ENCODE measurements at places on chromosomes 7 and 10.

DNA sequence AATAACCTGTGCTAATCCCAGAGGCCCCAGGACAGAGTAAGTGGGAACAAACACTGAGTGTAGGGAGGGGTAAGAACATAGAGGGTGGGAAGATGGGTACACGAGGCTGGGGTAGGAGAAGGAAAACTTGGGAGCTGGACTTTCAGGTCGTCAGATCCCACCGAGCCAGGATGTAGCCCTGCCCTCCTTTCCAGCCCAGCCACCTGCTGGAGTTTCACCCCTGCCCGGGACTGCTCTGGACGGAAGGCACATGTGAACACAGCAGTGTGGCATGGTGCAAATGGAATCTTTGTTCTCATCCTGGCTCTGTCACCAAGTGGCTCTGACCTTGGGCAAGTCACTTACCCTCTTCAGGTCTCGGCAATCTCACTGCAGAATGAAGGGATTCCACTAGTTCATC is 52.8 kb downstream of the PODXL start:
- no peak for DNase-seq

DNA sequence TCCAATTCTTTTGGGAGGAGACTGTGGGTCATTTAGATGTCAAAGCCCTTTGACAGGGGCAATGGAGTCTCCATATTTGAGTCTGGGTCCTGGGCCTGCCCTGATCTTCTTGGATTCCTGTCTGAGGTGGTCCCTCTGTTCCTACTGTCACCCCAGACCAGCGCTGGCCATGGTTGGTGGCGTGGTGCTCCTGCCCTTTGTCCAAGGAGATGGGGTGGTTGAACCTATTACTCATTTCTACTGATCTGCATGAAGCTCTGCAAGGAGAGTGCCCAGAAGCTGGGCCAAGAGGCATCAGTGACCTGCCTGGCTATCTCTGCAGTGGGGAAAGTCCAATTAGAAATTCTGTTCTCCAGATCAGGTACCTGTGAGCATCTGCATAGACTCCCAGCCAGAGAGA is 355.6 kb upstream of the NUPR2 start:
- DNase-seq = no peak

- no peak for DNase-seq
Measured at GRCh38 chr10:6197321-6197720, 5.4 kb upstream of the PFKFB3 start.

GRCh38 chr7:37825038-37825437 is 23.4 kb upstream of the NME8 start:
- DNase-seq = no peak

- no peak for DNase-seq
Measured at GRCh38 chr10:108393089-108393488, 1228.6 kb upstream of the SORCS1 start.

DNA sequence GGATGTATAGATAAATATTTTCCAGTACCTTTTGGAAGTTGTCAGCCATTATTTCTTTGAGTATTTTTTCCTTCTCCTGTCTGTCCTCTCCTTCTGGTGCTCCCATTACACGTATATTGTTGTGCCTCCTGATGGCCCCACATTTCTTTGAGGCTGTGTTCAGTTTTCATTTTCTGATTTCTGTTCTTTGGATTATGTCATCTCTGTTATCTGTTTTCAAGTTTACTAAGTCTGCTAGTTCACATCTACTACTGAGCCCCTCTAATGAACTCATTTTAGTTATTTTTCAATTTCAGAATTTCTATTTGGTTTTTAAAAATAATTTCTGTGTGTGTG is 16.3 kb downstream of the RBM33 start:
- no peak for DNase-seq

GRCh38 chr7:64098-64915 is 128.1 kb upstream of the FAM20C start:
- DNase-seq = no peak

DNA sequence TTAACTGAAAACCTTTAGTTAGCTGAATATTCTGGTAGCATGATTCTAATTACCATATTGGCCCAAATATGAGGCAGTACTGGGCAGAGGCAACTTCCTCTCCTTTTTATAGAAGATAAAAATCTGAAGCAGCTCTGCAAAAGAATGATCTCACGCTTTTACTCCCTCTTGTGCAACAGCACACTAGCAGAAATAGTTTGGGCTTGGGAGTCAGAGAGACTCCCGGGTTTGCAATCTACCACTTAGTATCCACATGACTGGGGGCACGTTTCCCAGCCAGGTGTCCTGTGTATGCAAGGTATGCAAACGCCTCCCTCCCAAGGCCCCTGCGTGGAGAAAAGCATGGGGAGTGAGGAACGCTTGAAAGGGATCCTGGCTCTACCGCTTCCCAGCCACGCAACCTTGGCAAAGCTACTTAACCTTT is 47.2 kb upstream of the RHEB start:
- DNase-seq = no peak

- no peak for DNase-seq
Measured at GRCh38 chr10:125152450-125153368, 7.7 kb downstream of the CTBP2 start.

DNA sequence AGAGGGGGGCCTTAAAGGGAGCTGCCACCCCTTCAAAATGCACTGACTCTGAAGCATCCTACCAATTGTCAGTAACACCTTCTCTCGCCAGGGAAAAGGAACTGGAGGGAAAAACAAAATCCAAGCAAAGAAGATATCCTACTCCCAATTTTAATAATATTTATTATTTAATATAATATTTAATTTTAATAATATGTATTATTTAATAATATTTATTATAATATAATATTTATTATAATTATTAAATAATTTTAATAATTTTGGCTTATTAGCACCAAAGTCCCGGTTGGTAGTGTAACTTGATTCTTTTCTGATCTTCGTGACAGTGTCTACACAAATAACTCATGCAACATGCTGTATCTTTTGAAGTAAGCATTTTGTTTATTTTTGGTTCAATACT is 58.6 kb upstream of the AGBL3 start:
- DNase-seq = no peak

- DNase-seq = no peak
Measured at GRCh38 chr10:92801978-92802872, 46.1 kb upstream of the EXOC6 start.

- DNase-seq = no peak
Measured at GRCh38 chr7:38736138-38736537, 105.0 kb upstream of the AMPH start.

DNA sequence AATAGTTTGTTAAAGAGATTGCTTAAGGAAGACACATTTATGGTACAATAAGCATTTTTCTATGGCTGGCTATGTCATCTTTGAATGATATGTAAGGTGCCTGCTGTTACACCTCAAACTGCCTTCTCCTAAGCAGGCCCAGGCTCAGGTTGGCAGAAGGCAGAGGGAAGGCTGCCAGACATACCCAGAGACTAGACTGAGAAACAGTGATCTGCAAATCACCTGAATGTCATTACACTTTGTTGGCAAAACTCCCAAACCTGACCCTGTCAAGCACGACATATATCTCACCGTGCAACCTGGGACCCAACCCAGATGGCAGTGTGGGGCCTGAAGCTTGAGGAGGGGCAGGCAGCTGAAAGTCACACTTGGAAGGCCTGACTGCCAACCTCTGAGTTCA is 136.6 kb upstream of the TARP start:
- DNase-seq = no peak

- DNase-seq = no peak
Measured at GRCh38 chr7:7491044-7491443, 44.6 kb downstream of the COL28A1 start.

DNA sequence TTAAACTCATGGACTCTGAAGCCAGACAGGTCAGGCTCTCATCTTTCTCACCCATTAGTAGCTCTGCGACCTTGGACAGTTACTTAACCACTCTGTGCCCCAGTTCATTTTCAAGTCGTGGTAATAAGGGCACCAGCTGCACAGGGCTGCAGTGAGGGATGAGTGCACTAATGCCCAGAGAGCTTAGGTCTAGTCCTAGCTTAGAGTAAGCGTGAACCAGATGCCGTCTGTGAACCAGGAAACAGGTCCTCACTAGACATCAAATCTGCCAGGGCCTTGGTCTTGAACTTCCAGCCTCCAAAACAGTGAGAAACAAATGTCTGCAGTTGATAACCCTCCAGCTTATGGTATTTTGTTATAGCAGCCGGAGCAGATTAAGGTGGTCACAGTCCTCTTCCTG is 222.4 kb upstream of the PFKP start:
- DNase-seq = no peak

GRCh38 chr10:18681971-18682411 is 22.8 kb downstream of the ARL5B start:
- DNase-seq = no peak

- DNase-seq = no peak
Measured at GRCh38 chr10:78518224-78518623, 484.6 kb downstream of the RPS24 start.

DNA sequence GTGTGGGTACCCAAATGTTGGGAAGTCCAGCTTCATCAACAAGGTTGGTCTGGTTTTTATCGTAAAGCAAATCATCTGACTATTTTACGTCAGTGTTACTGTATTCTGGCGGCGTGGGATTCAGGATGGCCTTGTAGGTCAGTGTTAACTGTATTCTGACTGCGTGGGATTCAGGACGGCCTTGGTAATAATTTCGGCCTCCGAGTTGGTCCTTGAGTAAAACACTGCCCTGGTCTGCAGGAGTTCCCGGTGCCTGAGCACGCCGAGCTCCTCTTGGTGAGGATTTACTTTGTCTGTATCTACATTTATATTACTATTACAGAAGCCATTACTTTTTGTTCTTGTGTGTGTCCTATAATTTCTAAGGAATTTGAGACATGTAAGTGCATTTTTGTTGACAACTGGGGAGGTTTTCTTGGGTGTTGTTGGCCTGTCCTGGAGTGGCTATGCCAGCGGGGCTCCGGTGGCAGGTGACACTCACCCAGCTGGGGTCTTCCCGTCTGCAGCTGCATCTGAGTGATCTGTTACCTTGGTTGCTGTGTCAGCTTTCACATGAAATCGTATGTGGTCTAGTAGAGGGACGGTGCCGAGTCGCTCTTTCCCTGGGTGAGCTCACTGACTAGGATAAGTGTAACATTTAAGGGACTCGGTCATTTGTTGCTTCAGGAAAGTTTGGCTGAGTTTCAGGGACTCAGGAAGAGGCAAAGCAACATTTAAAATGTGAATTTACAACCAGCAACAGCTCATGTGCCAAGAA is 9.2 kb downstream of the GTPBP4 start:
- no peak for DNase-seq

GRCh38 chr10:30828680-30829079 is 199.1 kb upstream of the LYZL2 start:
- no peak for DNase-seq

DNA sequence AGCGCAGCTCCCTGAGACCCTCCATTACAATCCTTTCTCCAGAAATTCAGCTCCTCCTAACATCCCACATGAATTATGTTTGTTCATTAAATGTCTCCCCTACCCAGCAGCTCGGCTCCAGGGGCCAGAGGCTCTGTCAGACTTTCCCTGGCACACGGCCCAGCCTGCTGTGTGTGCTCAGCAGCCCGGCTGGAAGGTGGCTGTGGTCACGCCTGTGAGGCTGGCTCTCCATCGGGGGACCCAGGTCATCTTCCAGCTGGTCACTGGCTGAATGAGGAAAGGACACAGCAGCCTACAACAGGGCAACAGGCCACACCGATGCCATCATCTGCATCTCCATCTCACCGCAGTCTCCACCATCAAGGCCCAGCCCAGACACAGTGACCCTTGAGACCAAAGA is 219.8 kb downstream of the MAD1L1 start:
- DNase-seq = no peak

GRCh38 chr10:86793696-86794095 is 37.3 kb downstream of the BMPR1A start:
- DNase-seq = no peak

DNA sequence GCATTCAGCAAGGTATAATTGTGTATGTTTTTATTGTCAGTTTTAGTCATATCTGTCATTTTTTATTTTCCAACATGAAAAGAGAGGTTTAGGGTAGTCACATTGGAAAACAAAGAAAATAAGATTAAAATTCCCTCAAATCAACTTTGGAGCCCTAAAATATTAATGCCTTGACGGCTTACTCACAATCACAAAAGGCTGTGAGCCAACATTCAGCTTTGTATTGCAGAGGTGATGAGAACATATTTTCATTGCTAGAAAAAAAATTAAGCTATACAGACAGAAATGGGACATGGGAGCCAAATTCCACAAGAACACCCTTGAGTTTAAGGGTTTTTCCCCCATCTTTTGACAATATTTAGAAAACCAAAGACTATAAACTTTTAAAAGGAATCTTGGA is 30.2 kb downstream of the CALD1 start:
- DNase-seq = no peak

- no peak for DNase-seq
Measured at GRCh38 chr10:102335184-102335583, 60.3 kb upstream of the NFKB2 start.

DNA sequence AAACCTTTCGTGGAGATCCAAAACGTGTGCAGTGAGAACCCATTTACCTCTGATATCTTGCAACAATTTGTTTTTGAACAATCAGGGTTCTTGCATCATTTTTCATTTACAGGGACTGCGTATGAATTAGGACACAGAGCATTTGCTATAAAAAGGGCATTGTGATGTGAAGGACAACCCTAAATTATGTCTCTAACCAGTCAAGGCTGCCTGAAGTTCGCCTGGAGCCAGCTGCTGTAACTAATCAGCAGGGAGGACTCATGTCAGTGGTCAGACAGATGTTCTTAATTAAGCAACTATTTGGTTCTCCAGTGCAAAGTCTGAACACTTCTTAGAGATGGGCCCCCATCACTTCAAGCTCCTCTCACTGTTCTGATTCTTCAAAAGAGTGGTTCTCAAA is 674.8 kb downstream of the KCNMA1 start:
- DNase-seq = no peak

GRCh38 chr10:115402699-115403098 is 309.5 kb downstream of the ATRNL1 start:
- DNase-seq = no peak

DNA sequence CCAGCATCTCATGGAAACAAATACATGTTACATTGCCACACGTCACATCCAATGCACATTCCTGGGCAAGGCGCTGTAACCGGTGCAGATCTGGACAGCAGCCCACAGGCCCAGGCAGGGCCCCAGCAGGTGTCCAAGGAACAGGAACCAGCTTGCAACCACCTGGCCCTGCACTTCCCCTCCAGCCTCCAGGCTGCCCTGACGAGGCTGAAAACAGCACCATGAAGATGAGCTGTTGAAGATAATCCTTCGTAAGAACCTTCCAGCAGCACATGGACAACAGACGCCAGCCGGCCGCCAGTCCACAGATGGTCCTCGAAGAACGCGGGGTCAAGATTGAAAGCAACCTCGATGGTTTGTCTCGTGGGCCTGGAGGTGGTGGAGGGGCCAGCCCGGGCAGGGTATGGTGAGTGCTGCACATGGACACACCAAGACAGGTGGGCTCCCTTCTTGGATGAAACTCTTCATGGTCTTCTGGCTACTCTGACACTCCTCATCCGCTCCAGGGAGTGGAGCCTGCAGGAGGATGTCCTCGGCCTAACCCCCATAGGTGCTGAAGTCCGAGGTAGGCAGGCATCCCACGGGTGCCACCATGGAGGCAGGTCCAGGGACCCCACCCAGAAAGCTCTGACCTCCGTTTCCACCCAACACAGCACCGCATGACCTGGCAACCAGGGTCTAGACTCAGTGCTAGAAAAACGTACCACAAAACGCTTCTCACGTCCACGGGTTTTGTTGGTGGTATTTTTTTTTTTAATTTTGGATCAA is 22.9 kb downstream of the PDGFA start:
- no peak for DNase-seq

- DNase-seq = no peak
Measured at GRCh38 chr7:45407730-45408408, 166.3 kb upstream of the ADCY1 start.

GRCh38 chr10:122190176-122190943 is 80.7 kb upstream of the BTBD16 start:
- no peak for DNase-seq
